ENCODE measurements at places on chromosomes 16 and 17. TPM values are rescaled to one million over a fixed set of nuclear protein-coding genes. Genes with fewer than 3 reads are reported as not detected.

ERBB2 gene
- total RNA-seq, result 45.1 TPM

MYOCD gene
- 0.63 TPM for total RNA-seq

SLC47A1 gene
- total RNA-seq, result 3.7 TPM

C16orf54 gene
- not detected for total RNA-seq

TPSG1 gene
- total RNA-seq, result not detected

SLC39A11 gene
- 5.2 TPM for total RNA-seq

CDH3 gene
- 24.0 TPM for total RNA-seq

ASPA gene
- total RNA-seq, result not detected

AANAT gene
- 0.25 TPM for total RNA-seq

GRIN2C gene
- 0.13 TPM for total RNA-seq

GNG13 gene
- total RNA-seq, result not detected

COQ9 gene
- total RNA-seq, result 40.4 TPM

MED9 gene
- 16.9 TPM for total RNA-seq

AXIN1 gene
- 27.3 TPM for total RNA-seq

HEATR9 gene
- total RNA-seq, result not detected

KRT20 gene
- under 0.01 TPM for total RNA-seq

ZNF597 gene
- 1.1 TPM for total RNA-seq

OR2C1 gene
- total RNA-seq, result not detected

CACNG5 gene
- not detected for total RNA-seq

TUBB3 gene
- 488 TPM for total RNA-seq

KAT2A gene
- 21.3 TPM for total RNA-seq

SHPK gene
- 24.1 TPM for total RNA-seq

RUNDC3A gene
- 2.3 TPM for total RNA-seq

CES3 gene
- total RNA-seq, result 0.38 TPM

CCL1 gene
- not detected for total RNA-seq

VTN gene
- total RNA-seq, result 0.13 TPM

TBC1D3D gene
- total RNA-seq, result 2.8 TPM

USH1G gene
- total RNA-seq, result not detected

HEXIM2 gene
- total RNA-seq, result 5.2 TPM

MYH2 gene
- total RNA-seq, result not detected

CEP112 gene
- total RNA-seq, result 3.4 TPM

MYH1 gene
- total RNA-seq, result not detected

LGALS9B gene
- not detected for total RNA-seq

C17orf113 gene
- total RNA-seq, result 0.76 TPM

TMC5 gene
- total RNA-seq, result not detected

STXBP4 gene
- 2.9 TPM for total RNA-seq

CTRL gene
- 0.38 TPM for total RNA-seq

CLEC18A gene
- 15.8 TPM for total RNA-seq

TOM1L1 gene
- 30.6 TPM for total RNA-seq

CLDN6 gene
- 63.8 TPM for total RNA-seq

DNASE1L2 gene
- total RNA-seq, result not detected

KRTAP2-1 gene
- not detected for total RNA-seq

PDIA2 gene
- total RNA-seq, result not detected

KRTAP4-1 gene
- total RNA-seq, result not detected

All from mesangial cell (primary cell).